ENCODE measurements at places on chromosomes 2 and 18.
A peak's percentile ranks its signal among the peaks of the same experiment; 100 is the strongest.

DNA sequence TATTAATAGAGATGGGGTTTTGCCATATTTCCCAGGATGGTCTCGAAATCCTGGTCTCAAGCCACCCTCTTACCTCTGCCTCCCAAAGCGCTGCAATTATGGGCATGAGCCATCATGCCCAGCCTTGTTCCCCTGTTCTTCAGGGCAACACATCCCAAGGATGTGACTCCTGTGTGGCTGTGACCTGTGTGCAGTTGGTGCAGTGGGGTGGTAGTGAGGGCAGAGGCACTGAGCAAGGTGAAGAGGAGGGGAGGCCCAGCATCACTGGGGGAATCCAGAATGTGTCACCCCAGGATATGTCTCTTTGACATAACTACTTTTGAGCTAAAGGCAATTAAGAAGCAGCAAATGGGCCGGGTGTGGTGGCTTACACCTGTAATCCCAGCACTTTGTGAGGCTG, 23.4 kb downstream of the CENPA start:
- no peak for DNase-seq

DNA sequence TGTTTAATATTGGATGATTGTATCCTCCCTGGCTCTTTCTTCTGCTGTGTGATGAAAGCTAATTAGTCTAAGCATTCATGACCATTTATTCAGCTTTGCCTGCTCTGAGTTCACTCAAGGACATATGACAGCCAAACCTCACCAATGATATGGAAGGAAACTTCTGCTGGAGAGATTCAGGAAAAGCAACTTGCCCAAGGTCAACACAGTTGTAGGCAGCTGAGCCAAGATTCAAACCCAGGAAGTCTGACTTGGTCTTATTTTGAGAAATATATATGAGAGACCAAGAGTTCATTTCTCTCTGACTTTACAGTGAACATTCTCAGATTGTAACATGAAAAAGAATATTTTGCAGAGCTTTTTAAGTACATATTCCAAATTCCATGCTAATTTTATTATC, 1588.5 kb upstream of the PIK3C3 start:
- DNase-seq, result no peak

DNA sequence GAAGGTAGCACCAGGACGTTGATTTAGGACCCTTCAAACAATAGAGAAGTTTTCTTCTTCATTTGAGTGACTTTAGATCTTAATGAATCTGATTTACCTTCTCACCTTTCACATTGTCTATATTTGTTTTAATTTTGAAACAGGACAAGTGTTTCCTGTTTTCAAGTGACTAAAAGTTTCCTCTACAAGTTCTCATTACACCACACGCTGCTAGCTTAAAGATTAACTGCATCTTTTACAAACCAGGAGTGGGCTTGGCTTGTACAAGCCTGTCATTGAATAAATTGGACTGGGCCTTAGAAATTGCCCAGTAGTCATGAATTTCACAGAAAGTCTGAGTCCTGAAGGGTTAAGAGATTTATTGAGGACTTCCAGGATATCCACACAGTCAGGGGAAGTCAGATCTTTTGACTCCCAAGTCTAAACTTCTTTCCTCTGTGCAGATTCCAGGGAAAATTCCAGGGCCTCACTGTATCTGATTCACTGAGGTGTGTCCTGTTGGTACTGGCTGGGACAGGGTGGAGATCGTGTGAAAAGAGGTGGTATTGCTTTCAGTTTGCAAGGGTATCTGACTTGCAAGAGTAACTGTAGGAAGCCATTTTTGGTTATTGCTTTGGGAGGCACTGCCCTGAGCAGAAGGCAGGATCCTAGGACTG, 3.4 kb downstream of the SGPP2 start:
- DNase-seq, result no peak

- DNase-seq, result no peak
Observed at GRCh38 chr2:152557273-152557888, 159.9 kb downstream of the PRPF40A start.

DNA sequence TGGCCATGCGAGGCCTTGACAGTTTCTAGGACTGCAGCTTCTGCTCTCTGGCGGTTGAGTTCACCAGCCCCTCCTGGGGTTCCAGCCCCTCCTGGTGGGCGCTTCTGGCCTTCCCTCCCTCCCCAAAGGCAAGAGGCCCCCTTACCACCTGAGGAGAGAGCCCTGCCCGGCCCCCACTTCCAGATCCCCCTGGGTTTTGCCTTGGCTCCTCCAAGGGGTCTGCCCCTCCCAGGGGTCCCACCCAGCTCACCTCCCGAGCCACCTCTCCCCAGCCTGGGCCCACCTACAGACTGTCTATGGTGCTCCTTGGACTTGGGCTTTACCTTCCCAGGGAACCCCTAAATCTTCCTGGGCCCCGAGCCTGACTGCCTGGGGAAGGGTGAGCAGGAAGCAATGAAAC, 264.5 kb downstream of the ATAD2B start:
- DNase-seq, result no peak

DNA sequence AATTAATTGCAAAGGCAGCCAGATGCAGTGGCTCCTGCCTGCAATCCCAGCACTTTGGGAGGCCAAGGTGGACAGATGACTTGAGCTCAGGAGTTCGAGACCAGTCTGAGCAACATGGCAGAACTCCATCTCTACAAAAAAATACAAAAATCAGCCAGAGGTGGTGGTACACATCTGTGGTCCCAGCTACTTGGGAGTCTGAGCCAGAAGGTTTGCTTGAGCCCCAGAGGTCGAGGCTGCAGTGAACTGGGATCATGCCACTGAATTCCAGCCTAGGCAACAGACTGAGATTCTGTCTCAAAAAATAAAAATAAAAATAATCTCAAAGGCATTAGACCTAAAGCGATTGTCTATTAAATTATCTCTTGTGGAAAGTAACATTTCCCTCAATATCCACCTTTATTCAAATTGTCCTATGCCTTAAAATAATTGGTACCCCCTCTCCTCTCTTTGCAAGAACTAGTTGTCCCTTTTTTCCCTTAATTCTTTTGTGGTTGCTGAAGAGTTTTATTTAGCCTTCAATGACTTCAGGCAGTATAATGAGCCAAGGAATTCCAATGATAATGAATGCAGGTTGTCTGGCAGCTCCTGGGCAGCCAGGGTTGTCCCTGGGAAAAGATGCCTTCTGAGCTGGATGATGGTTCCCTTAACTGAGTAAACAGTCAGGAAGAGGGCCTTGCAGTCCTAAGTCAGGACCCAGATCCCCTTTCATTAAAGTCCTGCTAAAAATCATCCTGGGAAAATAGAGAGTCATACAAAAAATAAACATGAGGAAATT, 32.2 kb downstream of the GPR75 start:
- no peak for DNase-seq

DNA sequence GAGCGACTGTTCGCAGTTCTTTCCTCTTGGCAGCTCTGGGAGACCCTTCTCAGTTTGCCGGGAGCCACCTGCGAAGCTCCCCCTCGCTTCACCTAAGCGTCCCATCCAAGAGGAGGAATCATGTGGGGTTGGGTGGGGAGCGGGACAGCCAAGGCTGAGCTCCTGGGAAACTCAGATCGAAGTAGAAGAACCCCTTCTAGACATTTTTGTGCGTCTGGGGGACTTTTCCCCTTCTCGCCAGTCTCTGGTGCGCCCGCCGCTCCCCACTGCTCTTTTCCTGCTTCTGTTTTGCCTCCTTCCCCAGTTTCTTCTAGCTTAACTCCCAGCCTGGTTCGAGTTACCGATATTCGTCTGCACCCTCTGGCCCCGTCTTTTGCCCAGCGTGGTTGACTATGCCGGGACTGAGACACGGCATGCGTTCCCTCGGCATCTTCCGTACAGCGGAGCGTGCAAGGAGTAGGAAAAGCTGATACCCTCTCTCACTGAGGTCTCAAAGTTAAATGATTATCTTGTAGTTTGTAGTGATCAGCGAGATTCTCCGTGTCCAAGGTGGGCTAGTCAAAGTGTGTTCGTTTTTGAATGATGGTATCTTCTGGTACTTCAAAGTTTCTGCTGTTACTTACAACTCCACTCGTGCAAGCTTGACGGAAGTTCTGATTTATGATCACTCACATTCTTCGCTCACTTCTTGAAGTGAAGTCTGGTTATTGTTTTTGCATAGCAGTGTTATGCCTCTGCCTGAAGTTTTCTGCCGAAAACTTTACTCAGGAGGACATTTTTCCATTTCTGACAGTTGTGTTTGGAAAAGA, 664 bp downstream of the CAMKMT start:
- DNase-seq, result peak; percentile 24

GRCh38 chr2:28451793-28452533, 43.9 kb upstream of the PLB1 start:
- no peak for DNase-seq

- DNase-seq, result no peak
Observed at GRCh38 chr2:160541745-160542144, 48.1 kb upstream of the RBMS1 start.

GRCh38 chr2:240957656-240958365, 40.6 kb upstream of the SNED1 start:
- DNase-seq, result no peak

- DNase-seq, result no peak
Observed at GRCh38 chr2:43052204-43052943, 174.0 kb downstream of the ZFP36L2 start.

- DNase-seq, result no peak
Observed at GRCh38 chr18:25780105-25780504, 310.3 kb downstream of the SS18 start.

- DNase-seq, result no peak
Observed at GRCh38 chr2:233965032-233965603, 47.9 kb downstream of the TRPM8 start.

Measured in effector CD4-positive, alpha-beta T cell (primary cell).